ENCODE measurements at places on chromosomes 7 and 10. TPM values are rescaled to one million over a fixed set of nuclear protein-coding genes. Genes with fewer than 3 reads are reported as not detected.

PYROXD2 gene
- 6.1 TPM for total RNA-seq

DNA sequence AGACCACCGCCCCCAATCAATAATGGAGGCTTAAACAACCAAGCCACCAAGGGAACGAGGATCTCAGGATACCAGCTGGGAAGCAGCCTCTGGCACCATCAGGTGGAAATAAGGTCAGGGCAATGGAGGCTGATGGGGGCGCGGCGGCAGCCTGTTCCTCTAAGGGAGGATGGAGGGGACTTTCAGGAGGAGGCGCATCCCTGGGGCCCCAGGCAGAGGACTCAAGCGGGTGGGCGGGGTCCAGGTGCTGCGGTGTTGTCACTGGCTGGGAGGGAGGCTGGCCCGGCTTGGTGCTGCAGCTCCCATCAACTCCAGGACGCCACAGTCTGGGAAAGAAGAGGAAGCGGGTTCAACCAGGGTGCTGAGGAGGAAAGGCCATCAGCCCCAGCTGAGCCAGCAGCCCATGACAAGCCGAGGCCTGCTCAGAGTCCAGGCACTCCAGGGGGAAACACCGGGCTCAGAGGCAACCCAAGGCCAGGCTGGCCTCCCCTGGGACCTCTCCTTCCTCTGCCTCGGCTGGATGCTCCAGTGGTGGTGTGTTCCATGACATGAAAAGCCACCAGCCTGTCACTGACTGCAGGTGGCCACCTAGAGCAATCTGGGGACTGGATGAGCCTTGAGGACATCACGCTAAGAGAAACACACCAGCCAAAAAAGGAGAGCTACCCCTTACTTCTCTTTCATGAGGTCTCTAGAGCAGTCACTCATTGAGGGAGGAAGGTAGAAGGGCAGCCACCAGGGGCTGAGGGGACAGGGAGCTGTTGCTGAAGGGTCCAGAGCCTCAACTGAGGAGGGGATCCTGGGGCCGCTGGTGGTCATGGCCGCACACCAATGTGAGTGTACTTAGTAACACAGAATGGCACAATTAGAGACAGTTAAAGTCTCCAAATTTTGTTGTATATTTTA lies 4.6 kb downstream of the GIGYF1 start:
- no peak for DNase-seq

AMPH gene
- total RNA-seq, result not detected

LIPM gene
- not detected for total RNA-seq

DNA sequence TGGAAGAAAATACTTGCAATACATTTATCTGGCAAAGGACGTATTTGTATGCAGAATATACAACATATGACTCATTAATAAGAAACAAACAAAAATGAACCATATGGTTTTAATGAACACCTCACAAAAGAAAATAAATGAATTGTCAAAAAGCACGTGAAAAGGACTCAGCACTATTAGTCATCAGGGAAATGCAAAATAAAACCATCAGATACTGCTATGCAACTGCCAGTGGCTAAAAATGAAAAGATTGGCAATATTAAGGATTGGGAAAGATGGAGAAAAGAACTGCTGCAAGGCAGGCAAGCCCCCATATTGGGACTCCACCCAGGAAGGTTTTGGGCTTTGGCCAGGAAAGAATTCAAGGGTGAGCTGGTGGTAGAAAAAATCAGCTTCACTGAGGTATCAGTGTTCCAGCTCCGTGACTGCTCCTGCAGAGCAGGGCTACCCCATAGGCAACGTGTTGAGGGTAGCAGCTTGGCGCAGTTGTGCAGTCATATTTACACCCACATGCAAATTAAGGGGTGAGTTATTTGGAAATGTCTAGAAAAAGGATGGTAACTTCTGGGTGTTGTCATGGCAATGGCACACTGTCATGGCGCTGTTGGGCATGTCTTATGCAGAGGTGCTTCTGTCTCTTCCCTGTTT lies 72.7 kb downstream of the CUBN start:
- no peak for DNase-seq

GRCh38 chr10:77248104-77248790 lies 389.4 kb downstream of the KCNMA1 start:
- no peak for DNase-seq

DNA sequence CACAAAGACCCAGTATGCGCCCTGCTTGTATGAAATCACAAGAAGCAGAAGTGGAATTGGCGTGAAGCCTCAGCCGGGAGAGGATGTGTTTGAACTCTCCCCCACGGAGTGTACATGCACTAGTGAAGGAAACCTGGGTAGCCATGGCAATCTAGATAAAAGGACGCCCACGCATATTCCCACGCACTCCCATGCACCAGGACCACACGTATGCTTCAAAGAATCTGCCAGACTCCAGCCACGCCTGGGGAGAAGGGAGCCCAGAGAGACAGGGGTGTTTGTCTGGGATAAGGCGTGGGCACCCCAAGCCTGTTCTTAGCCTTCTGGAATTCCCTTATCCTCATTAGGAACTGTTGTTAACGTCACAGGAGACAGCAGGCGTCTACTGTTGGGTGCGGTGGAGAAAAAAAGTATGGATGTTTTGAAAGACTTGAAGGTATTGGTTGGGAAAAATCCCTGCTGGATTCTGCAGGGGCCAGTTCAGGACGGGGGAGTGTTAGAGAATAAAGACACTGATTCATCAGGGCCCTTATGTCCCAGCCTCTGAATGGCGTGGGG lies 28.9 kb upstream of the ECHDC3 start:
- no peak for DNase-seq

DNA sequence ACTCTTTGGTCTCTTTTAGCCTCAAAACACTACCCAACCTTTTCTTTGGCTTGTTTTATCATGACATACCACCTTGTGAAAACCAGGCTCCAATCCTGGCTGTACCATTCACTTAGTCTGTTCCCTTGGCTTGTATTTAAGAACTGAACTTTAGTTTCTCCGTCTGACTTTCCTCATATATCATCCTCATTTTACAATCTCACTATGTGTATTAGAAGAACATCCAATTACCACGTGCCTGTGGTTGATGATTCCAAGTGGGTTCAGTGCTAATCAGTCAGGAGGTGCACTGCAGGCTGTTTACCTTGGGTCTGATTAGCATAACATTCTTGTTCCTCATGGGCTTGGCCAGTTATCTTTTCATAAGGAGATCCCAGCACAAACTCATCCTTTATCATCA lies 144.8 kb upstream of the KLF14 start:
- DNase-seq, result no peak

DNA sequence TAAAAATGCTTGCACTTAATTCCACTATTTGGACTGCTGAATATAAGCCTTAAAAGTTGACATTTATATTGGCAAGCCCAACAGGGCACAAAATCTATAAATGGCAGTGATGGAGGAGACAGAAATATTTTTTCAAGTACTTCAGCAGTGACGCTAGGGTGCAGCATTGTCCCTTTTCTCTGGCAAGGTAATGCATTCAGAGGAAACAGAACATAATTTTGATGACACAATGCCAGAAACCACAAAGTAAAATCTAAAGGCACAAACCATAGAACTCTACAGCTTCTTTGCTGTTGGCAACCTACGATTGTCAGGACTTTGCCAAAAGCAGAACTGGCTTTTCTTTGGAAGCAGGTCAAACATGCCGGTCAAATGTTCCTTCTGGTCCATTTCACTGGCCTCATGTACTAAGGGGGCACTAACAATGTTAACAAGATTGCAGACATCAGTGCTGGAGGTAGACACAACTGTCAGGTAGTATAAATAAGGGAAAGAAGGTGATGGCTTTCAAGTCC lies 30.9 kb upstream of the FAM133B start:
- DNase-seq, result peak; percentile 85

DNA sequence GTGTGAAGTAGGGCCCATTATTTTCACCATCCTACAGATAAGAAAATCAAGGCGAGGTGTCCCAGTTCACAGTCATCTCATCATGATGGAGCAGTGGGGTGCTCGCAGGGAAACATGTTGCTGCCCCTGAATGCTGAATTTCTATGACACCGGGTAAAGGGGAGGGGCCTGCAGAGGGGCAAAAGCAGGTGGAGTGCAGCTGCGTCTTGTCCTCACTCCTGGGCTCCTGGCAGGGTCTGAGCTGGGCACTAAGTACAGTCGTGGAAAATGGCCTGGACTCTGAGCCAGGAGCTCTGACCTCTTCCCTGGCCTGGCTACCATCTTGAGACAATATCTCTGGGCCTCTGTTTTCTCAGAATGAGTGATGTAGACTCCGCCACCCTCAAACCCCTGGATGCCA lies 253.1 kb upstream of the PITRM1 start:
- DNase-seq, result no peak

DNA sequence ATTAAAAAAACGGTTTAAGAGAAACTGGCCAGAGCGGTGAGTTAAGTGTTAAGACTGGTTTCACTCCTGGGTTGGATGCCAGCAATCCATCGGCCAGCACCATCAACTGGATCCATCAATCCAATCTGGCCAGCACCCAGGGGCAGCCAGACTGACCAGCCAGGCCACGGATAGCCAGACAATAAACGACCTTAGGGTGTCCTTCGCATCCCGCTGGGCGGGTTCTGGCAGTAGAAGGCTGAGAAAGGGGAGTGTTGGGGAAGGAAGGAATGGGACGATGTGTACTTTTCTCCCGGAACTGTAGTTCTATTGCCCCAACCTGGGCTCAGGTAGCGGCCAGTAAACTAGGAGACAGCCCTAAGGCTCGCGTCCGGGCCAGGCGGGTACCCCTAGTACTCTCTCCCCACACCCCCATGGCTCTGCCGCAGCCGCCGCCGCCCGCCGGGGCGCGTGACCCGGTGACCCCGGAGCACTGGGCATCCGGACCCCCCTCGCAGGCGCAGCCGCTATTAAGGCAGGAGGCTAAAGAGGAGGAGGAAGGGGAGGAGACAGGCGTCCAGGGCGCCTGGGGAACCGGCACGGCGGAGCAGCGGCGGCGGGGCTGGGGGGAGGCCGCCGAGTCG lies at the start of gene CASD1:
CASD1 (plus strand) TSS at position 546 of the 623 bp plus-strand sequence. CDS start 276 bp downstream, outside the sequence.
- peak; percentile 76 for DNase-seq

TUBAL3 gene
- total RNA-seq, result not detected

GRCh38 chr7:126608339-126608776 lies 644.4 kb downstream of the GRM8 start:
- DNase-seq, result no peak

DNA sequence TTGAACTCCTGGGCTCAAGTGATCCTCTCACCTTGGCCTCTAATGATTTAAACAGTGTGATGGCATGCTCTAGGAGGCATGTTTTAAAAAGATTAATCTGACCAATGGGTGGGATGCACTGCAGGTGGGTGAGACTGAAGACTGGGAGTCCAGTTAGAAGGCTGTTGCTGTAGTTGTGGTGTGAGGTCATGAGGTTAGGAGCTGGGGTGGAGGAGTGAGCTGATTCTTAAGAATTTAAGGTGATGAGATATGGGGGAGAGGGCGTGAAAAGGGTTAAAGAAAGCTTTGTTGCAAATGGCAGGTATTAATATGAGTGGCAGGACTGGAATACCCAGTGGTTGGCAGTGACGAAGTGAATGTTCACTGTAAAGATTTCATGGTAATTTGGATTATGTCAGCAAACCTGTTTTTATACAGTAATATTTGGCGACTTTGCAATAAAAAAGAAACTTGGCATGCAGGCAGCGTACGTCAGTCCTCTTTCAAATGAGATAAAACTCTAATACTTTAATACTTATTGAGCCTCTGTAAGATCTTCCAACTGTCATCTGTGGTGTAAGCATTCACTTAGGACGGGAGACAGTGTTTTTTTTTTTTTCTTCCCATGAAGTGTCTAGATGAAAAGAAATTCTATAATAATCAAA lies 72.8 kb upstream of the MTPN start:
- no peak for DNase-seq

- no peak for DNase-seq
Observed at GRCh38 chr10:122293961-122294380, 22.9 kb downstream of the BTBD16 start.

MOGAT3 gene
- not detected for total RNA-seq

DNA sequence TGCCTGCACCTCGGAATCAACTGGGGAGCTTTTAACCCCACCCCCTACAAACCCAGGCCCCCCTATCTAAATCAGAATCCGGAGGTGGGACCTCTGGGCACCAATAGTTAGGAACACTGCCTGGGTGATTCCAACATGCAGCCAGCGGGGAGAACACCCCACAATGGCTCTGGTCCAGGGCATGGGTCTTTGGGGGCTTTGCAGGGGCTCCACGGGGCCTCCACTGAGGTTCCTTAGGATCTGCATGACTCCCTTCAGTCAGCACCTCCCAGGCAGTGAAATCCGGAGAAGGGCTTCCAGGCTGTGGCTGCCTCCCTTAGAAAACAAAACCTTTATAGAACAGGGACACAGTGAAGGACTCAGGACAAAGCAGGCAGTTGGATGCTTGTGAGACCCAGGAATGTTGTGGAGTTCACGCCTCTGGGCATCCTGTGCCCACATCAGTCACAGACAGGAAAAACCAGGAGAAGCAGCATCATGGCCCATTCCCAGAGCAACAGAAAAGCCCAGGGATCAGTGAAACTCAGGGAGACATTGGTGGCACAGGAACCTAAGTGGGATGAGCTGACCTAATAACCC lies 16.5 kb upstream of the AOC1 start:
- DNase-seq, result no peak

ZNF786 gene
- 10.8 TPM for total RNA-seq

DNA sequence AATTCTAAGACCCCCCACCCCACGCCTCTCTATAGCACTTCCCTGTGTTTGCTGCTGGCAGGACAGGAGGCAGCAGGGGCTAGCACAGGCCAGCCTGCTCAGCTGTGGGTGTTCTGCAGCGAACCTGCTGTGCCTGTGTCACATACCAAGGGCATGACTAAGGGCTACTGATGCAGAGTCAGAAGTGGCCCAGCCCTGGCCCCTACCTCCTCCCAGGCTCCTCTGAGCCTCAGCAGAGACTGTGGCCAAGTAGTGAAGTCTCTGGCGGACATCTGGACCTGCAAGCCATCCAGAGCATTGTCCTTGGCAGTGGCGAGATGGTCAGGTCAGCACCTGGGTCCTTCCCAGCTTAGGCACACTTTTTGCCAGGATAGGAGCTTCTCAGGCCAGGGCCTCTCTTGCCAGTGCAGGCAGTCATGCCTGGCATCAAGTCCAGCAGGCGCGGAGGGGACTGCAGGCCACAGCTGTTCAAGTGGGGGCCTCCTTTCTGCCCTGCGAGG lies 116.3 kb upstream of the RET start:
- DNase-seq, result peak; percentile 50

SP8 gene
- total RNA-seq, result not detected

All from natural killer cell treated with Interleukin-12 subunit alpha and Interleukin-12 subunit beta and Interleukin-15 and Interleukin-18, amount 100 ng/mL, for 72 hours (primary cell).